Mesenchymal stem cell (in vitro differentiated cells and primary cell): ENCODE measurements at places on chromosomes 5 and 9.

DNA sequence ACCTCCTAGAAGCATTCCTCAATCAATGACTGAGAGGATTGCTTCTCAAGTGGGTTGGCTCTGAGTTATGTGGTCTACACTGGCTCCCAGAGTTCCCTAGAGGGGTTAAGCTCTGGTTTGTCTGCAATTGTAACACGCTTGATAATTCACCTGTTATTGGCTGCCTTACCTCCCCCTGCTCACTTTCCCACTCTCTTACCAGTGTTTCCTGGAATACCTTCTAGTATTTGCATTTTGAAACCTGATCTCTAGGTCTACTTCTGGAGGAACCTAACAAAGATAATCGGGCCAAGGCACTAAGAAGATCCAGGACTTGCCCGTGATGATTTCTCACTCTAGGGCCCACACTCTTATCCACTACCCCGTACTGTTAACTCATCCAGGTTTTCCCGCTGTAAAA, 110.1 kb upstream of the MAP3K1 start:
- no peak for DNase-seq

- DNase-seq = no peak
Observed at GRCh38 chr9:16555802-16556201, 314.7 kb downstream of the BNC2 start.

- no peak for DNase-seq
Observed at GRCh38 chr5:4053136-4053535, 457.5 kb downstream of the IRX1 start.

GRCh38 chr5:89302102-89302891, 419.3 kb upstream of the MEF2C start:
- DNase-seq = no peak

- DNase-seq = no peak
Observed at GRCh38 chr5:82393951-82394350, 115.8 kb upstream of the RPS23 start.

DNA sequence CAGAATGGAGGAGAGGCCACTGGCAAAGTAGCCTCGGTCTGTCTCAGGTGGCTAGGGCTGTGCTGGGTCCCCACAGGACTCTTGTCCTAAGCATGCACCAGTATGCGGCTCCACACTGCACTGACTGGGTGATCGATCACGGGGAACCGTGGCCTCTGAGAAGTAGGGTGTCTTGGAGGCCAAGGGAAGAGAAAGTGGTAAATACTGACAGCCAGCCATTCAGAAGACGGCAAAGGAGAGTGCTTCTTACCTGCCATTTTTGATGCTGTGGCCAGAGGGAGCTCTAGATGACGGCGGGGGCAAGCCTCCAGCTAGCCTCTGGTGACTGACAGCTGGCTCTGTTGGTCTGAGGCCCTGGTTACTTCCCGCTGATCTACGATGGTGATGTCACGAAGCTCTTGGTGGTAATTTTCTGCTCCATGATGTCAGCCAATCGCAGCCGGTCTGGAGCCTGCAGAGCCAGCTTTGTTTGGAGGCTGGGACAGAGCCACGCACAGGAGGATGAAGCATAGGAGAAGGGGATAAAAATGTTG, 40.4 kb upstream of the GADD45G start:
- DNase-seq = no peak

DNA sequence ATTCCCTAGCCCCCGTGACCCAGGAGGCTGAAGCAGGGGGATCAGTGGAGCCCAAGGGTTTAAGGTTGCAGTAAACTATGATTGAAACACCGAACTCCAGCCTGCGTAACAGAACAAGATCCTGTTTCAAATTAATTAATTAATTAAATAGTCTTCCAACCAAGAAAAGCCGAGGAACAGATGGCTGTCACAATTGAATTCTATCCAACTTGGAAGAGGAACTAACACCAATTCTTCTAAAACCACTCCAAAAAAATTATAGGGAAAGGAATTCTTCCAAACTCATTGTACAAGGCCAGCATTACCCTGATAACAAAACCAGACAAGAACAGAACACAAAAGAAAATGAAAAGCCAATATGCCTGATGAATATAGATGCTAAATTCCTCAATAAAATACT, 43.4 kb upstream of the RGS7BP start:
- no peak for DNase-seq

DNA sequence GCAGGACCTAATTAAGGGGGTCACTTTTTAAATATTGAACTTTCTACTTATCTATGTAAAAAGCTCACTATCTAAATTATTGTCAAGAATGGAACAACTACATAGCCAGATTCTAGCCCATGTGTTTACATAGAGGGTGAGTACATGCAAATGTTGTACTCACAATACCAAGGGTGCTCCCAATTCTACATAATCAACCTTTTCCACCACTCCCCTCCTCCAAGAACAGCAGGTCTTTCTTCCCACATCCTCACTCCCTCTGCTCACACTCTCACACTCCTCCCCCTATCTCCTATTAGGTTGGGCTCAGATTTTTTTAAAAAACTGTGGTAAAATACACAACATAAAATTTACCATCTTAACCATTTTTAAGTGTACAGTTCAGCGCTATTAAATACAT, 325.4 kb downstream of the ARL15 start:
- DNase-seq = no peak
